Heart right ventricle (tissue), 16 donors: ENCODE measurements at places on chromosomes 12 and 14. TPM values are rescaled to one million over a fixed set of nuclear protein-coding genes. Genes with fewer than 3 reads are reported as not detected.

DNA sequence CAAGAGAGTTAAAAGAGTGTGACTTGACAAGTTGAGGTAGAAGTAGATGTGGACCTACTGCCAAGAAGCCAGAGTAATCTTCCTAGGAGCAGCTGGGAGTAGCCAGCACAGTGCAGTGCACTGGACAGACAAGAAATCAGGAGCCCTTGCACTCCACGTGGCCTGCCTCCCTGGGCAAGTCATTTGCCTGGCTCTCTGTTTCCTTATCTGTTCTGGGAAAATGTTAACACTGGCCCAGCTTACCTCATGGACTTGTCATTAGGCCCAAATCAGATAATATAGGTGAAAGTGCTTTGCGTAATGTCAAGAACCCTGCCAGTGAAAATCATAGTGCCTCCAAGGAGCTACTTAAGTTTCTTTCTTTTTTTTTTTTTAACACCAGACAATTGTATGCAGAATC lies 19.2 kb downstream of the SLC7A8 start:
- no peaks in the 10 kb centered on the region for H3K36me3 ChIP-seq
- no peak overlapping the region for H3K27ac ChIP-seq
- DNase-seq = no peak
- H3K4me3 ChIP-seq = no peak overlapping the region
- H3K27me3 ChIP-seq = no peaks in the 10 kb centered on the region

- H3K27ac ChIP-seq = no peak overlapping the region
- no peak overlapping the region for H3K4me3 ChIP-seq
- no peaks in the 10 kb centered on the region for H3K36me3 ChIP-seq
- DNase-seq = no peak
Measured at GRCh38 chr12:98373025-98373554, 142.3 kb upstream of the TMPO start.

The RNASE3 gene
- total RNA-seq = not detected

- H3K27ac ChIP-seq = no peak overlapping the region
- no peak for DNase-seq
- H3K27me3 ChIP-seq = no peaks in the 10 kb centered on the region
- no peak overlapping the region for H3K4me3 ChIP-seq
Measured at GRCh38 chr12:122238861-122239260, 13.0 kb upstream of the DIABLO start.

The KLHL33 gene
- total RNA-seq = 0.32 TPM

DNA sequence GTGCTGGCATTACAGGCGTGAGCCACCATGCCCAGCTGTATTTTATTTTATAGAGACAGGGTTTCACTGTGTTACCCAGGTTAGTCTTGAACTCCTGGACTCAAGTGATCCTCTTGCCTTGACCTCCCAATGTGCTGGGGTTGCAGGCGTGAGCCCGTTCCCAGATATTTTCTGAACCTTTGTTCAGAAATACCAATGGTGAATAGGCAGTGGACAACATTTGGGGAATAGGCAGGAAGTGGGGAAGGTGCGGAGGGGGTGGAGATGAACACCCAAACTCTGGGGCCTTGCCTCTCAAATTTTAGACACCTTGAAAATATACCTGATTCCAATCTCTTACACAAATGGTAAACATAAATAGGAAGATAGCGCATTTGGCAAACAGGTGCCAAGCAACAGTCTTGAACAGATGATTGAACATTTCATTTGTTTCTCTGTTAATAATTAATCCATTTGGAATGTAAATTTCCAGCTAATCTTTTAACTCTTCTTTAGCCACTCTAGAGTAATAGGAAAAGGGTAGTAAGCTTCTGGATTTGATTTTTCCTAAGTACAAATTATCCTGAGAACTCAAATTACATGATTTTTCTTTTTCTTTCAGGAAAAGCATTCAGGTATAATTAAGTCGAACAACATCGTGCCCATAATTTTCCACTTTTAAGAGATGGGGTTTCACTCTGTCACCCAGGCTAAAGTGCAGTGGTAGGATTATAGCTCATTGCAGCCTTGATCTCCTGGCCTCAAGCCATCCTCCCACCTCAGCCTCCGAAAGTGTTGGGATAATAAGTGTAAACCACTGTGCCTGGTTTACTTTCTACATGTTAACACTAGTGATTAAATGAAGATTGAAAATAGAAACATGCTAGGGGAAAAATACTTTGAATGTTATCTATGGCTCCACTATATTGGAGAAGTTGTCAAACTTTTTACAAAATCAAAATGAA lies 22.9 kb upstream of the RNF34 start:
- H3K36me3 ChIP-seq = no peaks in the 10 kb centered on the region

DNA sequence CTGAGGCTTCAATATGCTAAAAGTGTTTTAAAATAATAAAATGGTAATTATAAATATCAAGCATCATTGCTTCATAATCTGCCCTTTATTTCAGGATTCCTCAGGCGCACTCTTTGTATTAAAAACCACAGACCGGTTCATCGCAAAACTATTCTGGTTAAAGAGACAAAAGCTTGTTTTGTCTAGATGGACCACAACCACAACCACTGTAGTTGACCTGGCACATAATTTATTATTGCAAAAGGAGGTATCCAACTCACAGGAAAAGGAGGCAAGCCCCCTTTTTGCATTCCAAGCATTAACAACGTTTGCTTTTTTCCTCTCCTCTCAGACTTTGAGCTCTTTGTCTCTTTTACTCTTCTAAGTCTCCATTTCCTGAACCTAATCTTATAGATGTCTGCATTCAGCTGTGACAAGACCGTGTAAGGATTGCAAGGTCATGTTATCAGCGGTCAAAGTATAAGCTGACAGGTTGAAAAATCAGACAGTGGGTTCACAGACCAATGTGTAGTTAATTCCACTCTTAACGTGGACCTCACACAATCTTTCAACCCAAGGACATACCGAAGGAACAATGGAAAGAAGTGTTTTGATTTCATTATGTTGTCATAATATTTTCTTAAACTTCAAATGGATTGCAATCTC lies 1057.6 kb downstream of the GALC start:
- H3K36me3 ChIP-seq = no peaks in the 10 kb centered on the region
- DNase-seq = no peak
- no peak overlapping the region for H3K4me3 ChIP-seq

DNA sequence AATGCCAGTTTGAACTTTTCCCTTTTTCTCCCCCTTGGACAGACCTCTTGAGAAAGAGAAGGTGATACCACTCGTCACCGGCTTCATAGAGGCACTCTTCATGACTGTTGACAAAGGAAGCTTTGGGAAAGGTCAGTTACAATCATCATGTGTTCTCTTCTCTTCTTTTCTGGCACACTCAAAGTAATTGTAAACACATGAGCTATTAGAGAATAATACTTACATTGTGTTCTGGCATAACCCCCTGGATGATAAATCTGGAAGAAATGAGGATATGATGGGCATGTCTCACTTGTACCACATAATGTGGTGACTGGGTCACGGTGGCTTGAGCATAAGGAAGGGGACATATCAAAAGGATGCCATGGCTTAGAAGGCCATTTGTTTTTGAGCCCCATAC lies 20.0 kb downstream of the UTP20 start:
- no peaks in the 10 kb centered on the region for H3K27me3 ChIP-seq
- H3K4me3 ChIP-seq = no peak overlapping the region
- peaks cover 4% of the 10 kb centered on the region for H3K36me3 ChIP-seq
- H3K27ac ChIP-seq = no peak overlapping the region
- no peak for DNase-seq

The FOXM1 gene
- 0.19 TPM for total RNA-seq

DNA sequence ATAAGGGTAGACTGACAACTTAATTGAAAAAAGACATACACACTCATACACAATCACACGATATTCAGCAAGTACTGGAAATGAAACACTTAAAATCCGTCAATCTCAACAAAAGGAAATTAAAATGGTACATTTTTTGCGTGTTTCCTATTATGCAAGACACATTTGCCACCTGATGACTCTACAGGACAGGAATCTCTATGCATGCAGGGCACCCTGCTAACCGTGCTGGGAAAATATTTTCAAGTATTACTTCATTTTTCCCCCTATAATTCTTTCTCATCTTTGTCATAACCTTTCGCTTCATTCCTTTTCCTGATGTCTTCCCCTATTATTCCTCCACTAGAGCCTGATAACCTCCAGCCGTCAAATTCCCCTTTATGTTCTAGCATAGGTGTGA lies 150.2 kb downstream of the TMEM132D start:
- no peaks in the 10 kb centered on the region for H3K4me1 ChIP-seq
- DNase-seq = no peak
- H3K36me3 ChIP-seq = no peaks in the 10 kb centered on the region
- no peaks in the 10 kb centered on the region for H3K27me3 ChIP-seq
- no peak overlapping the region for H3K27ac ChIP-seq
